D721Med (cell line): ENCODE measurements at places on chromosomes 11 and 22.

GRCh38 chr11:119309411-119309810 is 7.5 kb downstream of the MCAM start:
- no peak for DNase-seq

- peak; percentile 64 for DNase-seq
Measured at GRCh38 chr11:75388386-75389275, 10.7 kb upstream of the RPS3 start.

DNA sequence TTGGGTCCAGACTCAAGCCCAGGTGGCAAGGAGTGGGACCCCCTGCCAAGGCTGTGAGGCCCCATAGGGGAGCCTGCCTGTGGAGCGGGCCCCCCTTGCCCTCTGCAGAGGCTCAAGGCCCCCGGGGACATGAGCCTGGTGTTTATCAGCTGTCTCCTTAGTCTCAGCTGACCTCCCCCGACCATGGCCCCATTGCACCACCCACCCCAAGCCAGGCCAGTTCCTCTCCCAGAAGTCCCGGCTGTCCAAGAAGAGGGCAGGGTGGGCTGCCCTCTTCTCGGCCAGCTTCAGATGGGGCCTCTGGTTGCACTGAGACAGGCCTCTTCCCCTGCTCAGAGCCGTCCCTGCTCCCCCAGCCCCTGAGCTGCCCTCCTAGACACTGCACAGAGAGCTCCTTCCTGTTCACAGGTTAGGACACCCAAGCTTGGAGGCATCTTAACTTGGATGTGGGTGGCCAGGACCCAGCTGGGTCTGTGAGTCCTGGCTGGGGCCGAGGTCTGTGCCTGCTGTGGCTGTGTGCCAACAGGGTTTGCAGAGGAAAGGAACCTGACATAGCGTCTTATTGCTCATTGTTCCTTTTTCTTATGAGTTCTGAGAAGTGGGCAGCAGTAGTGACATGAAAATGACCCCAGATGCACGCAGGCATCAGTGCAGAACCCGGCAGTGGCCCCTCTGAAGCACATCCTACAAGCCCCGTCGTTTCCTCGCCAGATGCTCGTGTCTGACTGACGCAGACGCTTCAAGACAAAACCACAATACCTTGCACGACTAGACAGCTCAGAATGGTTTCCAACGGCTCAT is 5.4 kb downstream of the TRABD start:
- no peak for DNase-seq

DNA sequence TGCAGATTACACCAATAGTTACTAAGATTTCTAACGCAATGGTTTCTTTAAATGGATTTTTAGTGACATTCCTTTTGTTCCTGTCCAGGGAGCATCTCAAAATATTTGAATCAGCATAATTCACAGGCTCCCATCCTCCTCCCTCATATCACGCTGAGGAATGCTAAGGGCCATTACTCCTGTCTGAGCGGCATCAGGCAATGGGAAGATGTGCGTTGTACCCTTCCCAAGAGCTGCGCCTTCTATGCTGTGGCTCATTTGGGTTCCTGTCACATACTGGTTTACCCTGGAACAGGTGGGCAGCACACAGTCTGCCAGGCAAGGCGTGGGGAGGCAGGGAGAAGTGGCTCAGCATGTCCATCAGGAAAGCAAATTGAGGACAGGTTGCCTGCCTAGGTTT is 121.9 kb downstream of the DBX1 start:
- DNase-seq: no peak

- DNase-seq: no peak
Measured at GRCh38 chr22:38415561-38416321, 39.3 kb downstream of the KCNJ4 start.

- no peak for DNase-seq
Measured at GRCh38 chr11:56700242-56700913, 1.5 kb downstream of the OR9G1 start.

DNA sequence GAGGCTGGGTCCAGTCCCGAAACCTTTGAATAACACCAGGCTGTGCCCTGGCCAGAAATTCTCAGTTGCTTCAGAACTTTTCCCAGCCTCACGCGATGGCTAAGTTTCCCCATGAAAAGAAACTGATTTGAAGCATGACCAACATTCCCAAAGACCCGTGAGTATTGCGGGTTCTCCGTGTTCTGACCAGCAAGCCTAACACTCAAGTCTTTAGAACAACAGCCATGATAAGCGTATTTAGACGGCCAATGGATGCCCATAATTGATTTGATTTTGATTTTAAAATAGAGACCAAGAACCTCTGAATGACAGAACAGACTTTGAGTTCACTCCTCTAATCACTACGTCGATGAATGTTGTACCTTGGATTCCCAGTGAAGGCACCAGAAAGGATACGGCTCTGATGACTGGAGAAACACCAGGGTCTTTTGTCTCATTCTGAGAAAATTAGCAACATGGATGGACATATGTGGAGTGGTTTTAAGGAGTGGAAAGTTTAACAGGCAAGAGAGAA is 43.9 kb downstream of the ZNF280B start:
- DNase-seq: no peak

- DNase-seq: no peak
Measured at GRCh38 chr22:37630839-37631435, 8.5 kb upstream of the SH3BP1 start.

DNA sequence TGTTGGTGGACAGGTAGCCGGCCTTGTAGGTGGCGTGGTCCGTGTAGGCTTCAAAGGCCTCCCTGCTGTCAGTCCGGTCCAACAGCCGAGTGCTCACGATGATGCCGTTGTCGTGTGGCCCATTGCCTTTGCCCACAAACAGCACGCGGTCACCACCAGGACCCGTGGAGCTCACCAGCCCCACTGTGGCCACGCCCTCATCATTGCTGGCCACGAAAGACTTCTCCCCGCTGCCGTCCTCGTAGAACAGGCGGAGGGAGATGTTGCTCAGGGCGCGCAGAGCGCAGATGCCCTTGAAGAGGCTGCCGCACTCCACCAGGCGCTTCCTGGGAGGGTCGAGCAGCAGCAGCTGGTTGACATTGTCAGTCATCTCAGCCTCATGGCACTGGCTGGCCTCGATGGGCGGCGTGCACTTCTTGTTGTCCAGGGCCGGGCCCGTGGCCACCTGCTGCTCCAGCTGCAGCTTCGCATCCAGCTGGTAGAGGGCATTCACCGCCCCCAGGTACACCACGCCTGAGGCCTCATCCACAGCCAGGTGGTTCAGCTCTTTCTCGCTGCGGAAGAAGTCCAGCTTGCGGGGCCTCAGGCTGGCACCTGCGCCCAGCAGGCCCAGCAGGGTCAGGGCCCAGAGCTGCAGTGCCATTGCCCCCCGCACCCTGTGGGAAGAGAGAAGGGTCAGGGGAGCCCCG is 17.4 kb downstream of the PLXNB2 start:
- DNase-seq: no peak

GRCh38 chr11:77259641-77260040 is 41.8 kb downstream of the GDPD4 start:
- DNase-seq: no peak

GRCh38 chr11:95506777-95507176 is 275.8 kb upstream of the SESN3 start:
- no peak for DNase-seq

DNA sequence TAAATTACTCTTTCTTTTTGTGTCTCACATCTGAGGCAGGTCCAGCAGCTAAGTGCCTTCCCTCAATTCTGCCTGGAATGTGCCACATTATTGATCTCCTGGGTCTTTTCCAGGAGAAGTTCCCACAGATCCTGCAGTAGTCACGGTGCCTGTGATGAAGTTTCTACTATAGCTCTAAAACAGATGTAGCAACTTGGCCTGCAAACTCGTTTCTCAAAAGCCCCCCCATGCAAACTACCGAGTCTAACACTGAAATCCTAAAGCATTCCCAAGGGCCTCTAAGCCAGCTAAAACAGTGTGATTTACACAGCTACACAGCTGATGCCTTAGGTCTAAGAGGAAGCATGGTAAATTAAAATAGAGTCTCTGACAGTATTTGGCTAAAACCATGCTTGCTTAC is 54.3 kb downstream of the DDI1 start:
- DNase-seq: no peak

DNA sequence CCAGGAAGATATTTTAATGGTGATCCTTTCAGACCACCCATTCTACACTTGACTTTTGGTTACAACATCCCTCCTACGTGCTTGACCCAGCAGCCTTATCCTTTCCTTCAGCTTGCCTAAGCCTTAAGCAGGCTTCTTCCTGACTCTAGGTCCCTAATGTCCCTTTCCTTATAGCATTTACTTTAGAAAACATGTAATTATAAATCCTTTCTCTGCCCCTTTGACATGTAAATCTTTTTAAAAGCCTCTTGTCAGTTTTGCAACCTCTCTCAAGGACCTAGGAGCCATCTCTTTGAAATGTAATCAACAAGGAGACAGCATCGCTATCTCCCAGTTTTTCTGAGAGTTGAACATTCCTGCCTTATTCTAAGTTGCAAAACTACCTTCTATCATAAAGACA is 1255.2 kb downstream of the LRRC4C start:
- no peak for DNase-seq

- DNase-seq: no peak
Measured at GRCh38 chr11:85889676-85890579, 34.7 kb downstream of the CCDC83 start.

- DNase-seq: no peak
Measured at GRCh38 chr11:16737818-16738192, 642 bp upstream of the C11orf58 start.

DNA sequence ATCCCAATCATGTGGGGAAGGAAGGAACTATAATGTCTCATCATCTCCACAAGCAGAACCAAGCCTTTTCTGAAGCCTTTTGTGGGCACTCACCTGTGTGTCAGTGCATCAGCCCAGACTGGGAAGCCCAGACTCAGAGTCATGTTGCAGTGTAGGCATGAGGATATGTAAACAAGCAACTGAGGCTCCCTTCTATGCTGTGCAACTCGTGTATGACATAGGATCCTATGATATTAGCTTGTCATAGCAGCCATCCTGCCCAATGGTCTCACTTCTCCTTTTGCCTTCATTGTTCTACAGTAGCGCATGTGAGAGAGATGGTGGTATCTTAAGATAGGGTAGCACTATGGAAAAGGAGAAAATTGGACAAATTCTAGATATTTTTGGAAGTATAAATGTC is 103.4 kb upstream of the OLFML1 start:
- no peak for DNase-seq

DNA sequence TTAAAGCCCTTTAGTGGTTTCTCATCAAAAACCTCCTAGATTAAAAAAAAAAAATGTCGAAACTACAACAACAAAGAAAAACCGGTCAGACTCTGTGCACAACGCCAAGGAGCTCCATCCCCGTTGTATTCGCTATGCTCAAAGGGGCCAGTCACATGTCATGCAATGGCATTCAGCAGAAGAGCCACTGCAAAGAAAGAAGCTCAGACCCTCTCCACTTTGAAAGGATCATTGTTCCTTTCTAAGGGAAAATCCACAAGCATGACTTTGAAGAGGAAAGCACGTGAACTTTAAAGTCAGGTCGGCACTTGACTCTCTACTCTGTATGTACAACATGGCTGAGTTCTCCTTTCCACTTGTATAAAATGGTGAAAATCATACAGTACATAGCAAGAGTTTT is 655.6 kb downstream of the ETS1 start:
- DNase-seq: no peak

- DNase-seq: no peak
Measured at GRCh38 chr11:45847911-45848316, 639 bp downstream of the CRY2 start.

GRCh38 chr11:127627204-127627603 is 626.6 kb upstream of the KIRREL3 start:
- no peak for DNase-seq

GRCh38 chr11:42462558-42463310 is 849.1 kb upstream of the API5 start:
- DNase-seq: no peak

- DNase-seq: no peak
Measured at GRCh38 chr22:39939830-39940229, 20.4 kb upstream of the TMA7B start.

GRCh38 chr11:29025001-29025400 is 916.8 kb downstream of the METTL15 start:
- DNase-seq: no peak

GRCh38 chr11:67311556-67312082 is 8.3 kb downstream of the SSH3 start:
- DNase-seq: no peak

- DNase-seq: no peak
Measured at GRCh38 chr22:35548722-35549112, 8.1 kb downstream of the RASD2 start.

DNA sequence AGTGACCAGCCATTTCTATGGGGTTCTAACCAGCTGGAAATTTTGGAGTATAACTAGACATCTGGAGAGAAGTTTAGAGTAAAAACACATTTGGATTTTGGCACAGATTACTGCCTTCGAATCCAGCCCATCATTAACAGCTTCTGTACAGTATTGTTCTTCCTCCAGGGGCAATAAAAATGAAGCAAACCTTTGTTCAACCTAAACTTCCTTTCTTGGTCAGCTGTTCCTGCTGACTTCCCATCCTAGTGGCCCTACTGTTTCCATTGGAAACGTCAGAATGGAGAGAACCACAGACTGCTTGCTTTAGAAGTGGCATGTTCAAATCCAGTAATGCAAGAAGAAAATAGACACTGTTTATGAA is 203.7 kb upstream of the MTMR2 start:
- DNase-seq: no peak

DNA sequence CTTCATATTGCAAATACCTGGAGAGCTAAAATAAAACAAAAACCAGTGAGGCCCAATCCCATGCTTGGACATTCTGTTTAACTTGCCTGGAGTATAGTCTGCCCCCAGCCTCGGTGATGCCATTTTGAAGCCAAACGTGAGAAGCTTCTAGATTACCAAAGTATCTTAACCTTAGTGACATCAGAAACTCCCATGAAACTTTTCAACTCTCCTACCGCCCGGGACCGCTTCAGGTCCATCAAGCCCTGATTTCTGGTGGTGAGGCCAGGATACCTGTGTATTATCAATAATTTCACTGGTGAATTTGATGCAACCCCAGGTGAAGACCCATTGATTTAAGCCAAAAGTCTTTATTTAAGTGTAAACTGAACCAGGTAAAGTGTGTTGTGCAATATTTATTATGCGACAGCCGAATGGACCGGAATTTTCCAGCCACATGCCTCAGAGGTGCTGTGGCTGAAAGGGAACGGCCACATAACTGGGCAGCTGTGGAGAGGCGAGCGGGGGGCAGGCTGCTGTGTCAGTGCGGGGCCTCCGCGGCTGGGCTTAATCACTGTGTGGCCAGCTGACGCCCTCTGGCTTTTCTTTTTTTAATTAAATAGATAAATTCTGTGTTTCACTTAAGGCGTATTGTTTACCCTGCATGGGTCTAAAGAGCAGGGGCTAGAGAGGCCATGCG is 385.5 kb upstream of the B3GAT1 start:
- no peak for DNase-seq

- no peak for DNase-seq
Measured at GRCh38 chr11:65274735-65275682, 13.2 kb downstream of the POLA2 start.

- no peak for DNase-seq
Measured at GRCh38 chr11:5992150-5992549, 5.4 kb upstream of the OR52L1 start.

GRCh38 chr11:27200779-27201453 is 160.3 kb downstream of the BBOX1 start:
- DNase-seq: no peak

DNA sequence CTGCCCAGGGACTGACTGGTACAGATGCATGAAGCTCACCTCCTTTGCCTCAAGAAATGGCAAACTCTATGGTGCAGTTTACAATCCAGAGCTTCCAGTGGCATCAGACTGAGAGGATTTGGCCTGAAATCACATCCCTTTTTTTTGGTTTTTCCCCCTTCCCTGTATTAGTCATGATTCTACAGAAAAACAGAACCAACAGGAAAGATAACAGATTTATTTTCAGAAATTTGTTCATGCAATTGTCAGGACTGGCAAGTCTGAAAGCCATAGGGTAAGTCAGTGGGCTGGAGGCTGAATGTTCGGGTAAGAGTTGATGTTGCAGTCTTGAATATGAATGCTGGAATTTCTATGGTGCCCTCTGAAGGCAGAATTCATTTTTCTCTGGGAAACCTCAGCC is 12.0 kb upstream of the ZDHHC13 start:
- DNase-seq: no peak
